ENCODE measurements at places on chromosomes 1 and 21.

- no peak for DNase-seq
Observed at GRCh38 chr1:63135174-63135512, 187.2 kb upstream of the FOXD3 start.

DNA sequence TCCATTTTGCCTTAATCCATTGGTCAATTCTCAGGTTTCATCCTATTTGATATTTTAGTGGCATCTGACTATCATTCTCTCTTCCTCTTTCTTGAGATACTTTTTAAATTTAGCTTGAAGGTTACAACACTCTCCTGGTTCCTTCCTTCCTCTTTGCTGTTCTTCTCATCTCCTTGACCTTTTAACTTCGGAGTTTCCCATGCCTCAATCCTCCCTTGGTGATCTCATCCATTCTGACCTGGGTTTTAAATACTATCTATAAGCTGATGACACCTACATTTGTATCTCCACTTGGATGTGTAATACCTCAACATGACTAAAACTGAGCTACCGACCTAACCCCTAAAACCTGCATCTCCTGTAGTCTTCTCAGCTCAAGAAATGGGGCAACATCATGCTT lies 4.8 kb upstream of the ZNF687 start:
- no peak for DNase-seq

DNA sequence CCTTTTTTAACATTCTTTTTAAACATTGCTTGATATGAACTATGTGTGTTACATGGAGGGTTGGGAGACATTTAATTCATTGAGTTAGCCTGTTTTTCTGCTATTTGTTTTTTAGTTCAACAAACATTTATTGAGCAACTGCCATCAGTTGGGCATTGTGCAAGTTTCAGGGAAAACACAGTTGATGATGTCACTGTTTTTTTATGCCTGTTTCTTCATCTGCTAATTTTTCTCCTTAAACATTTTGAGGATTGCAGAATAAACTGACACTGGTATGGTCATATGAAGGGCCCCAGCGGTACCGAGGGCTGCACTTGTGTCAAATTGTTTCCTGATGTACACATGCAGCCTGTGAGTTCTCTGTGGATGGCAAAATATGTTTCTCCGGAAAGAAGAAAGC lies 253.0 kb downstream of the FGGY start:
- DNase-seq: peak; percentile 91

GRCh38 chr1:156750711-156751450 lies 594 bp downstream of the HDGF start:
- peak; percentile 87 for DNase-seq

- no peak for DNase-seq
Observed at GRCh38 chr1:1302006-1302430, 5.7 kb downstream of the ACAP3 start.

DNA sequence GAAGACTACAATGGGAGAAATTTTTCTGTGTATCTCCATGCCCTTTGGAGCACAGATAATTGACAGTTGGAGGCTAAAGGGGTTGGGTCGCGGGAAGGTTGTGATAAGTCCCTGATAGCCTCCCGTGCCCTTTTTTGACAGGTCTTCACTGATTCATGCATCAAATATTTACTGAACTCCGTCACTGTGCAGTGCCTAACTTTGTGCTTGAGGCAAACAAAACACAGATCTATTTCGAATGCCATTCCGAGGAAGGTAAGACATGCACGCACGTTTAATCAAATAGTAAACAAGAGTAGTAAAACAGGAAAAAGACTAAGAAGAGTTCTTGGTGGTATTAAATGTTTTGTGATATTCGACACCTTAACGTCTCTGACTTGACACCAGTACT lies 494 bp upstream of the PIP5K1A start:
- no peak for DNase-seq

DNA sequence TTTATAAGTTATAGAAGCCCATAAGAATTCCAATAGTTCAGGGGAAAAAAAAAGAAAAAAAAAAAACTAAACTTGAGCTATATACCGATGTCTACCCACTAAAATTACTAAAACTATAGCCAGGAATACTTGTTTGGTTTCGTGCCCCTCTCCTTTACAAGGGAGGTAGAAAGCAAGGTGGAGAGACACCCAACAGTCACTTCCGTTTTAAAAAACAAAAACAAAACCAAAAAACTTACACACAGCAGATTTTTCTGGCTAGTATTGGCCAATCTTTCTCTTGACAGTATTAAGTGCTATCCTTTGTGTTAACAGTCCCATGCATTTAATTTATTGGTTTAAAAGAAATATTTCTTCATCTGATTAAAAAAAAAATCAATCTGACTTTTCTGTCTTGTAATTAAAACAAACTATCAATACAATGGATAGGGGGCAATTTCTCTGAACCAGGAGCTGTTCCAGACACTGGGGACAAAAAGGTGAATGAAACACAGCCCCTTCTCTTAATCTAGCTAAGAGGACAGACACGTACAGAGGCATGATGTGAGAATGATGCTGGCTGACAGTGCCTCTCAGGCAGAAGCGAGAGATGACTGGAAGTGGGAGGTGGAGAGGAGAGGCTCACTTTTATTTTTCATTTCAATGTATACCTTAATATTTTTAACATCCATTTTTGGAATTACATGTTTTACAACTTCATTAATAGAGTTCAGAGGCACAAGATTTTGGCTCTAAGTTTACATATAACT lies 214.8 kb downstream of the RERE start:
- no peak for DNase-seq

GRCh38 chr21:26851109-26851944 lies 6.1 kb upstream of the ADAMTS1 start:
- no peak for DNase-seq

DNA sequence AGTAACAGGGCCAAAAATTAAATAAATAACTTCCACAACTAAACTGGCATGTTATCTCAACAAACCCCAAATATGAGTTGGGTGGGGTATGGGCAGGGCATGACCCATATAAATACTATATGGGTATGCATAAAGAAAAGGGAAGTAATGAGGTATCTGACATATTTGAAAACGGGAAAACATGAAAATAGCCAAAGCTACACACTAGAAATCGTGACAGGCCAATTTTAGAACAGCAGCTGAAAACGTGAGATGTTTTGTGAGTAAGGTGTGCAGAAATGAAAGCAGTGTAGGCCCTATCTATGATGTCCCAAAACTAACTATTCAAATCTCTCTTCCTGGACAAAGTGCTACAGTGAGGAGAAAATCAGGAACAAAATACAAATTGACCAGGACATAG lies 537.9 kb upstream of the NR5A2 start:
- DNase-seq: no peak

DNA sequence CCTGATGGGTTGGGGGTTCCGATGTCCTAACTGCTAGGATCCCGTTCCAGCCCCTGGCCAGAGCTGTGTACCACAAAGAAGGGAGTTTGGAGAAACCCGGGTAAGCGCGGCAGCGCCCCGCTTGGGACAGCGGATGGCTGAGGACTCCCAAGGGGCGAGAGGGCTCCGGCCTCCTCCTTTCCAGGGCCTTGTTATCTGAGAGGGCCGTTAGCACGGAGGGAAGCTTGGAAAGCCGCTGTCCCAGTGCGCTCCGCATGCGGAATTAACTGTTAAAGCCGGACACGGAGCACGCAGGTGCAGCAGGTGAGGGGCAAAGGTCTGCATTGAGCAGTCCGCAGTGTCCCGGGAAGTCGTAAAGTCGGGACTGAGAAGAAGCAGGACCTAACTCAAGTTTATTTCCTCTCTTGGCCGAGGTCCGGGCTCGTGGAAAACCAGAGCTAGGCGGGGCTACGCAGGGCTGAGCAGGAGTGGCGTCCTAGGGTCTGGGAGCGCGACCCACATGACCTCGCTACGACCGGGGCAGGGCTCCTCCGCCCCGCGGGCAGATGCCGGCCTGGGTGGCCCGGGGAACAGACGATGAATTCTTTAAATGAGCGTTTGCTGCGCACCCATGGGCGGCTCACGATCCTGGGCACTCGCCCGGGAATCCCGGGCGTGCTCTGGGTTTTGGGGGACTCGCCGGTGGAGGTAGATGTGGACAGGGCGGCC lies 4.5 kb downstream of the LHX4 start:
- DNase-seq: no peak

DNA sequence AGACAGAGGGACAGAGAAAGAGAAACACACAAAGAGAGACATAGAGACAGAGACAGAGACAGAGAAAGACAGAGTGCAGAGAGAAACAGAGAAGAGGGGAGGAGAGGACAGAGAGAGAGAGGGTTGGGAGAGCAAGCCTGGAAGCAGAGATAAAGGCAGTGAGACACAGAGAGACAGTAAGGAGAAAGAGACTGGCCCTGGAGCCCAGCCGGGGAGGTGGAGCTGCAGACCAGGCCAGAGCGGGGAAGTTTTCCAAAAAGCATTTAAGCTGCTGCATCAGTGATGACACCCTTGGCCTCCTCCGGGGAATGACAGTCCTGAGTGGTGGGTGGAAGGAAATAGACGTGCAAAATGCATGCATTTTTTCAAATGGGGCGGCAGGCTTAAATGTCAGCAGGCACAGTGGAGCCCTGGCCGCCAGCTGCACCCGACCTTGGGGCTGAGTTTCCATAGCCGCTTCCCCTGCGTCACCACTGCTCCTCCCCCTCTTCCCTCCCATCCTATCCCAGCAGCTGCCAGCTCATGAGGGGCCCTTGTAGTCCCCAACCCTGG lies 95.4 kb upstream of the KLHDC7A start:
- DNase-seq: no peak

- no peak for DNase-seq
Observed at GRCh38 chr1:65668368-65668767, 124.3 kb upstream of the PDE4B start.

- DNase-seq: no peak
Observed at GRCh38 chr1:162835157-162835899, 25.6 kb downstream of the CCDC190 start.

- no peak for DNase-seq
Observed at GRCh38 chr21:22885614-22886013, 1887.4 kb downstream of the NCAM2 start.

GRCh38 chr1:58710190-58711085 lies 10.6 kb upstream of the MYSM1 start:
- DNase-seq: no peak

DNA sequence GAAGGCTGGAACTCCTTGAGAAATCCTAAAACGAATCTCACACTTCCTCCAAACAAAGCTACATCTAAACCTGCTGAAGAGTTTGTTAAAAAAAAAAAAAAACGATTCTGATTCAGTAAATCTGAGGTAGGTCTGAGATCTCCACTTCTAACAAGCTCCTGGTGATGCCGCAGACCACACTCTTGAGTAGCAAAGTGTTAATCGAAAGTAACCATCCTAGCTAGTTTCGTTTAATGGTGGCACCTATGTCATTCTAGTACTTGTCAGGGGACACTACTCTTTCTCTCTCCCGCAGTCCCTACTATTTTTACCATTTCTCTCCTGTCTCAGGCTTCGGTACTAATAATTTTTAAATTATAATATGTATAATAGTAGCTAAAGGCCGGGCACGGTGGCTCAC lies 2.1 kb downstream of the CLCC1 start:
- DNase-seq: no peak

GRCh38 chr21:35963920-35964451 lies 96.3 kb downstream of the SETD4 start:
- no peak for DNase-seq

- DNase-seq: no peak
Observed at GRCh38 chr1:12177156-12177998, 10.6 kb downstream of the TNFRSF1B start.

- DNase-seq: no peak
Observed at GRCh38 chr1:218430822-218431221, 85.7 kb downstream of the TGFB2 start.

GRCh38 chr1:63537940-63538339 lies 14.6 kb downstream of the EFCAB7 start:
- DNase-seq: no peak

GRCh38 chr1:184061396-184062003 lies 10.0 kb downstream of the TSEN15 start:
- DNase-seq: no peak

GRCh38 chr1:244730153-244730933 lies 77.4 kb downstream of the DESI2 start:
- DNase-seq: no peak

- no peak for DNase-seq
Observed at GRCh38 chr1:182643699-182644098, 39.5 kb upstream of the RGS16 start.

GRCh38 chr1:164783778-164784555 lies 225.0 kb downstream of the PBX1 start:
- DNase-seq: no peak

DNA sequence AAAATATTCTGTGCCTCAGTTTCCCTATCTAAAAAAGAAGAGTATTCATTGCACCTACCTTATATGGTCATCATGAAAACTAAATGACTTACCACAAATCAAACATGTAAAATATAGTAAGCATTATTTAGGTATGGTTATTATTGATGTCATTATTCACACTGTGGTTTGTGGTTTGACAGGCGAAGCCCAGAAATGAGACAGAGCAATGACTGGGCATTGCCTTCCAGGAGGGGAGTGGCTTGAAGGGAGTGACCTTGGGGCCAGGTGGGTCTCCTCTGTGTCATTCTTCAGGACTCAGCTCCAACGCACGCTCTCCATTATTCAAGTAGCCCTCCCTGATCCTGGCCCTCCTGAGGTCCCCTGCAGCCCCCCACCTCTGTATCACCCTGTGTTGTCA lies 133.7 kb downstream of the DMRTA2 start:
- no peak for DNase-seq

DNA sequence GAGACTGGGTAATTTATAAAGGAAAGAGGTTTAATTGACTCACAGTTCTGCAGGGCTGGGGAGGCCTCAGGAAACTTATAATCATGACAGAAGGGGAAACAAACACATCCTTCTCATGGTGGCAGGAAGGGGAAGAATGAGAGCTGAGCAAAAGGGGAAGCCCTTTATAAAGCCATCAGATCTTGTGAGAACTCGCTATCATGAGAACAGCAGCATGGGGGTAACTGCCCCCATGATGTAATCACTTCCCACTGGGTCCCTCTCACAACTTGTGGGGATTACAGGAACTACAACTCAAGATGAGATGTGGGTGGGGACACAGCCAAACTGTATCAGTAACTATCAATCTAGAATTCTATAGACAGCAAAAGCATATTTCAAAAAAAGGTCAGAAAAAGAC lies 64.7 kb upstream of the ACTRT2 start:
- DNase-seq: no peak

GRCh38 chr1:15626269-15626950 lies 9.2 kb downstream of the DDI2 start:
- DNase-seq: no peak

GRCh38 chr1:165549973-165550372 lies 6.2 kb downstream of the LRRC52 start:
- no peak for DNase-seq

DNA sequence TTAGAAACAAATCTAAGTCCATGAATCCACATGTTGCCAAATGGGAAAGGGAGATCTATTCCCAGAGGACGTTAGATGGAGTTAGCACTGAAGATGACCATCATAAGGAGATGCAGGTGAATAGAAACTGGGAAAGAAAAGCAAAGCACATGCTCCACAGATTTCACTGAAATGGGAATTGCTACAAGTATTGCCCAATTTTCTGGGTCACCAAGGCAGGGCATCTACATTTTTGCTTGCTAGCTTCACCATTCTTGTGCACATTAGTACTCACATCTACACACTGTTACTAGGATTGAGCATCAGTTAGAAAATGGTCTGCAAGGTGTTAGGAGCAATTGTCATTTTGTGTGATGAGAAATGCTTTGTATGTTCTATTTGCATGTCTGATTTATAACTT lies 99.1 kb downstream of the JAK1 start:
- DNase-seq: no peak

GRCh38 chr1:93715529-93716126 lies 34.0 kb upstream of the BCAR3 start:
- DNase-seq: no peak

GRCh38 chr1:41812051-41812450 lies 106.7 kb downstream of the HIVEP3 start:
- DNase-seq: no peak

Data from vagina (tissue), 2 donors.